Natural killer cell treated with Interleukin-12 subunit alpha and Interleukin-12 subunit beta and Interleukin-15 and Interleukin-18, amount 100 ng/mL, for 72 hours (primary cell): ENCODE measurements at places on chromosomes 6 and 20.

GRCh38 chr20:54941666-54942065, 466.3 kb downstream of the DOK5 start:
- DNase-seq = no peak
- no peak overlapping the region for H3K27ac ChIP-seq
- no peaks in the 10 kb centered on the region for H3K4me1 ChIP-seq
- H3K4me3 ChIP-seq = no peak overlapping the region
- H3K36me3 ChIP-seq = no peaks in the 10 kb centered on the region

GRCh38 chr20:43937591-43937990, 22.9 kb downstream of the TOX2 start:
- no peaks in the 10 kb centered on the region for H3K36me3 ChIP-seq
- H3K4me3 ChIP-seq = no peak overlapping the region
- peaks cover 32% of the 10 kb centered on the region for H3K4me1 ChIP-seq
- peaks cover 40% of the 10 kb centered on the region for H3K27me3 ChIP-seq
- no peak overlapping the region for H3K27ac ChIP-seq

DNA sequence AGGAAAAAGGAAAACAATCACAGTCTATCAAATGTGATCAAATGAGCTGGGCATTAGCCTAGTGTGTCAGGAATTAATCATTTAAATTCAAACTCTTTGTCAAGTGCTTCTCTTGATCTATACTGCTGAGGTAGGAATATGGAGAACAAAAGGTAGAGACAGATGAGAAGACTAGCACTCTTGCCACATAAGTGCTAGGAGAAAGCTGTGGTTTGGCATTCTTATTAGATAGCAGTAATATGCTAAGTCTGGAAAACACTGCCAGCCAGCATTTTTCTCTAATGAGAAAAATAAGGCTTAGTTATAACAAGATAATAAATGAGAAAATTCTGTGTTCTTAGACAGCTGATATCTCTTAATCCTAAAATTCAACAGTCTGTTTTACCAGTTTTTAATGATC, 38.9 kb downstream of the ORC3 start:
- no peaks in the 10 kb centered on the region for H3K27me3 ChIP-seq
- no peak overlapping the region for H3K27ac ChIP-seq
- H3K36me3 ChIP-seq = peaks cover 9% of the 10 kb centered on the region

DNA sequence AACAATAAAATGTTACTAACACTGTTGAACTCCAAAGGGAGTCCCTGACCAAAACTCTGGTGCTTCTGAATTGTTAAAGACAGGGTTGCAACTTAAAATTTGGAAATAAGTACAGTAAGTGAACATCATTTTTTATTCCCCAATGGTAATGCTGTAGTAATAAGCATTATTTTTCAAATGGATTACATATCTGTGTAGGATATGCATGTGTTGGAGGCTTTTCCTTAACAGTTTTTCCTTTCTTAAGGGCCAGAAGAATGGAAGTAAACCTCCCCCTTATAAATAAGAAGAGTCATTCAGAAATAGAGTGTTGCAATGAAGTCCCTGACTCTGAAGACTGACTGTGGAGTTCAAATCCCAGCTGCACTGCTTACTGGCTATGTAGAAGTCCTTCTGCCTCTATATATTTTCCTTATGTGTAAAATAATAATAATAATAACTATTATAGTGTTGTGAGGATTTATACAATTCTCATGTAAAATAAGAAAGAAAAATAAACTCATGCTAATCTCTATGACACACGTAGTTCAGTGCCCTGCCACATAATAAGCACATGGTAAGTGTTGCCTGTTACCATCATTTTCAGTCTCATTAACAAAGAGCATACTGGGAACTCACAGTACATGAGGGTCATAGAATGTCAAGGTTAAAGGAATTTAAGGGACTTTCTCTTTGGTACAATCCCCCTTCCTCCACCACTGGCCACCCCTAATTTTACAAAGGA, 129.8 kb upstream of the SMLR1 start:
- H3K27ac ChIP-seq = no peak overlapping the region
- no peak for DNase-seq
- no peak overlapping the region for H3K4me3 ChIP-seq
- no peaks in the 10 kb centered on the region for H3K4me1 ChIP-seq

GRCh38 chr6:155276638-155277037, 12.8 kb downstream of the CLDN20 start:
- H3K27me3 ChIP-seq = no peaks in the 10 kb centered on the region
- H3K4me1 ChIP-seq = peaks cover 7% of the 10 kb centered on the region
- H3K27ac ChIP-seq = no peak overlapping the region
- H3K36me3 ChIP-seq = peaks cover 4% of the 10 kb centered on the region
- no peak for DNase-seq

GRCh38 chr6:132728616-132729015, 14.8 kb upstream of the VNN1 start:
- peaks cover 38% of the 10 kb centered on the region for H3K4me1 ChIP-seq
- H3K27ac ChIP-seq = peak overlapping the region; percentile 83
- no peak for DNase-seq
- H3K4me3 ChIP-seq = no peak overlapping the region
- no peaks in the 10 kb centered on the region for H3K27me3 ChIP-seq

GRCh38 chr20:40869218-40870147, 159.1 kb upstream of the TOP1 start:
- H3K4me1 ChIP-seq = no peaks in the 10 kb centered on the region
- H3K4me3 ChIP-seq = no peak overlapping the region
- H3K27ac ChIP-seq = no peak overlapping the region
- DNase-seq = no peak
- H3K36me3 ChIP-seq = no peaks in the 10 kb centered on the region

GRCh38 chr6:71072508-71072907, 115.6 kb upstream of the B3GAT2 start:
- DNase-seq = no peak
- H3K36me3 ChIP-seq = no peaks in the 10 kb centered on the region
- no peaks in the 10 kb centered on the region for H3K27me3 ChIP-seq
- no peaks in the 10 kb centered on the region for H3K4me1 ChIP-seq
- no peak overlapping the region for H3K4me3 ChIP-seq

- H3K27me3 ChIP-seq = peaks cover 30% of the 10 kb centered on the region
- H3K4me1 ChIP-seq = peaks cover 5% of the 10 kb centered on the region
- DNase-seq = no peak
- no peaks in the 10 kb centered on the region for H3K36me3 ChIP-seq
- no peak overlapping the region for H3K4me3 ChIP-seq
- H3K27ac ChIP-seq = no peak overlapping the region
Observed at GRCh38 chr6:127115746-127116145, 2.7 kb upstream of the RSPO3 start.

DNA sequence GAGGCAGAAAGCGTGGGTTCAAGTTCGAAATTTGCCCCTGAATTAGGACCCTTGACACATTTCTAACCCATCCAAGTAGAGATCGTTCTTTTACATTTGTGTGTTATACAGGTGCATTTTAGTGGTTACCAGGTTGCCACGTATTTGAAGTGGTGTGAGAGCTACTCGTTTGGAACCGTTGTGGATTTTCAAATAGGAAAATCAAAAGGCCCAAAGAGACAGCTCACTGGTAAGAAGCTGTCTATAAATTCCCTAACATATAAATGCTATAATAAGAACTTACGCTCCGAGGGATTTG, 1.6 kb upstream of the REV3L start:
- H3K36me3 ChIP-seq = peaks cover 19% of the 10 kb centered on the region
- peak overlapping the region; percentile 98 for H3K27ac ChIP-seq
- H3K27me3 ChIP-seq = no peaks in the 10 kb centered on the region
- peak overlapping the region; percentile 99 for H3K4me3 ChIP-seq

DNA sequence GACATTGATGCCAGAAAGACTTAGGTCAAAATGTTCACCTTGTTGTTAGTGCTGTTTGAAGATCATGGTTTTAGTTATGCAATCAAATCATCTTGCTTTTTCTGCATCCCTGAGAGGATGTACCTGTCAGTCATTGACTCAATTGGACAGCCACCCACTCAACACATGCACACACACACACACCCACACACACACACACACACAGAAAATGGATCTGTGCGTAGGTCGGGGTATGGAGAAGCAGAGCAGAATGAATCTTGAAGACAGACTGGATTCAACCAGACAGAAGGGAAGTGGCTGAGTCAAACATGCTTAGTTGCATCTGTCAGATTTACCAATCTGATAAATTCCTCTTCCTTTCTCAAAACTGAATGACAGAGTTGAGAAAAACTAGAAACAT, 19.1 kb upstream of the ZSCAN23 start:
- H3K4me3 ChIP-seq = no peak overlapping the region
- no peaks in the 10 kb centered on the region for H3K36me3 ChIP-seq

- peak overlapping the region; percentile 18 for H3K27ac ChIP-seq
- H3K27me3 ChIP-seq = no peaks in the 10 kb centered on the region
- H3K4me3 ChIP-seq = no peak overlapping the region
- H3K36me3 ChIP-seq = peaks cover 38% of the 10 kb centered on the region
- no peak for DNase-seq
- H3K4me1 ChIP-seq = peaks cover 23% of the 10 kb centered on the region
Observed at GRCh38 chr6:160088069-160088783, 33.4 kb upstream of the SLC22A1 start.

- H3K4me1 ChIP-seq = peaks cover 6% of the 10 kb centered on the region
- no peak for DNase-seq
- no peaks in the 10 kb centered on the region for H3K27me3 ChIP-seq
- no peak overlapping the region for H3K27ac ChIP-seq
Observed at GRCh38 chr6:38566295-38567030, 73.3 kb downstream of the BTBD9 start.

DNA sequence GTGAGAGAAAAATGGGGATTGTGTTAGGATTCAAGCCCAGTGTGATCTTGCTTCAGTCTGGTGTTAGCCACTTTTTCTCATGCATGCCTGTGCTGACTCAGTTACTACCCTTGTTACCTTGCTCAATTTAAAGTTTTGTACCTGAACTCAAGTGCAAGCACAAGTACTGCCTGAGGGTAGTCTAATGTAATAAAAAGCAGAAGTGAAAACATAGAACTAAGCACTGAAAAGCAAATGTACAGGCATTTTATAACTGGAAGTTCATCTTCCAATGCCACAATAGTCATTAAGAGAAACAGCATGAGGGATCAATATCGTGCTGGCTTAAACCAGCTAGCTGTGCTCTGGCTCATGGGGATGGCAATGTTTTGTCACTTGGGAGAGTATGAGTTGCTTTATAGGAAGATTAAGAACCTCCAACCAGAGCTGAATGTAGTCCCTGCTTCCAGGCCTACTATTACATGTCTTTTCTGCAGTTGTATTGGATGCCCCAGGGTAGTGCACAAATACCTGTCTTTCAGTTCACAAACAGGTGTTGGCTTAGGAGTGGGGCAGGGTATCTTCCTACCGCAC, 48.7 kb downstream of the SLC35F1 start:
- H3K4me1 ChIP-seq = no peaks in the 10 kb centered on the region
- H3K27me3 ChIP-seq = peaks cover 5% of the 10 kb centered on the region
- DNase-seq = no peak
- no peak overlapping the region for H3K27ac ChIP-seq
- no peaks in the 10 kb centered on the region for H3K36me3 ChIP-seq
- no peak overlapping the region for H3K4me3 ChIP-seq

DNA sequence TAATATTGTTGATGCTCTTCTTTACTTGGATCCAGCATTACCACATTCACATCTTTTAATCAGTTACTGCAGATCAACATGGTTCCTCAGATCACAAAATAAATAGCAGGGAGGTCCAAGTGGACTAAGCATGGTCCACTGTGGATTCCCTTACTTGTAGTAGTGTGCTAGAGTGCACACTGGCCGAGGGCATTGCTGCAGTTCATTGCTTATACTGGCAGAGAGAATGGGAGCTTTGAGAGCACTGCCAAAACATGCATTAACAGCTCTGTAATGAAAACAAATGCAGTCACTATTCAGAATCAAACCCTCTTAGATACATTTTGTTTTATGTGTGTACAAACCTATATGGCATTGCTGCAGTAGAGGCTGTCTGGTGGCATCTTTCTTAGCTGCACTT, 471.5 kb downstream of the CD109 start:
- no peaks in the 10 kb centered on the region for H3K36me3 ChIP-seq
- H3K4me1 ChIP-seq = no peaks in the 10 kb centered on the region
- no peak overlapping the region for H3K27ac ChIP-seq
- H3K4me3 ChIP-seq = no peak overlapping the region

- H3K4me3 ChIP-seq = no peak overlapping the region
- H3K36me3 ChIP-seq = no peaks in the 10 kb centered on the region
- H3K4me1 ChIP-seq = peaks cover 3% of the 10 kb centered on the region
- no peak for DNase-seq
Observed at GRCh38 chr20:49843139-49843538, 30.5 kb downstream of the SLC9A8 start.

DNA sequence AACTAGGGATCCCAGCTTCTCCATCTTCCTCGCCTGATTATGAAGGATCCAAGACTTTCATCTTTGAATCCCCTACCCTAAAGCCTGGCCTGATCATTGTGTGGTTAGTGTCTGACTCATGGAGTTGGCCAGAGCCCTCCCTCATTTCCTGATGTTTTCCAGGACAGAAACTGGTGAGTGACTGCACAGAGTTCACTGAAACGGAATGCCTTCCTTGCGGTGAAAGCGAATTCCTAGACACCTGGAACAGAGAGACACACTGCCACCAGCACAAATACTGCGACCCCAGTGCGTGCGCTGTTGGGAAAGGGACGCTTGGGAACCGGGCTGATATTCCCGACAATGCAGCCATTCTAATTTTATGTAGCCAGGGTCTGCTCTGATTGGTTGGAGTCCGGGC, 4.0 kb downstream of the CD40 start:
- no peaks in the 10 kb centered on the region for H3K36me3 ChIP-seq
- H3K27ac ChIP-seq = no peak overlapping the region
- peaks cover 19% of the 10 kb centered on the region for H3K4me1 ChIP-seq
- no peak overlapping the region for H3K4me3 ChIP-seq

DNA sequence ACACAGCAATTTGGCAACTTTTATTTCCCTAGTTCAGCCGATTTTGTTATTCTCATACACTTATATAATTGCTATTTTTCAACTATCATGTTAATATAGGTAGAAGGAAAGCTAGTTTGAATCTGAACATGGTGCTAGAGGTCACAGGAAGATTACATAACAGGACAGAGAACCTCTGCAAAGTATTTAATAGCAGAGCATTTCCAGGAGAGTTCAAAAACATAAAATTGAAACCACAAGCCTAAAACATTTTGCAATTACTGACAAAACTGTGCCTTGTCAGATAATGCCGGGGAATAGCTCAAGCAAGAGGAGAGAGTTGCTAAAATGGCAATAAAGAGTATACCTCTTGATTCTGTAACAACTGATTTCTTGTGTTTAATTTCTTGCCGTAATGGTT, 70.8 kb downstream of the TFAP2B start:
- no peak for DNase-seq
- H3K4me1 ChIP-seq = no peaks in the 10 kb centered on the region
- H3K27me3 ChIP-seq = no peaks in the 10 kb centered on the region
- no peak overlapping the region for H3K4me3 ChIP-seq
- H3K27ac ChIP-seq = no peak overlapping the region
- H3K36me3 ChIP-seq = no peaks in the 10 kb centered on the region

- no peaks in the 10 kb centered on the region for H3K36me3 ChIP-seq
- H3K27ac ChIP-seq = no peak overlapping the region
- no peak for DNase-seq
- no peak overlapping the region for H3K4me3 ChIP-seq
Observed at GRCh38 chr20:30599990-30600389, 657.5 kb upstream of the DEFB115 start.

GRCh38 chr6:158715330-158716311, 65.8 kb downstream of the SYTL3 start:
- H3K27me3 ChIP-seq = no peaks in the 10 kb centered on the region
- peaks cover 71% of the 10 kb centered on the region for H3K4me1 ChIP-seq
- peaks cover 32% of the 10 kb centered on the region for H3K36me3 ChIP-seq
- no peak for DNase-seq
- peak overlapping the region; percentile 77 for H3K27ac ChIP-seq
